ENCODE measurements at places on chromosomes 2 and 18.

GRCh38 chr2:104852090-104852666 is 1.7 kb upstream of the POU3F3 start:
- DNase-seq, result peak; percentile 86

- peak; percentile 37 for DNase-seq
These were observed 200.7 kb upstream of the TNP1 start for GRCh38 chr2:217060516-217060915.

DNA sequence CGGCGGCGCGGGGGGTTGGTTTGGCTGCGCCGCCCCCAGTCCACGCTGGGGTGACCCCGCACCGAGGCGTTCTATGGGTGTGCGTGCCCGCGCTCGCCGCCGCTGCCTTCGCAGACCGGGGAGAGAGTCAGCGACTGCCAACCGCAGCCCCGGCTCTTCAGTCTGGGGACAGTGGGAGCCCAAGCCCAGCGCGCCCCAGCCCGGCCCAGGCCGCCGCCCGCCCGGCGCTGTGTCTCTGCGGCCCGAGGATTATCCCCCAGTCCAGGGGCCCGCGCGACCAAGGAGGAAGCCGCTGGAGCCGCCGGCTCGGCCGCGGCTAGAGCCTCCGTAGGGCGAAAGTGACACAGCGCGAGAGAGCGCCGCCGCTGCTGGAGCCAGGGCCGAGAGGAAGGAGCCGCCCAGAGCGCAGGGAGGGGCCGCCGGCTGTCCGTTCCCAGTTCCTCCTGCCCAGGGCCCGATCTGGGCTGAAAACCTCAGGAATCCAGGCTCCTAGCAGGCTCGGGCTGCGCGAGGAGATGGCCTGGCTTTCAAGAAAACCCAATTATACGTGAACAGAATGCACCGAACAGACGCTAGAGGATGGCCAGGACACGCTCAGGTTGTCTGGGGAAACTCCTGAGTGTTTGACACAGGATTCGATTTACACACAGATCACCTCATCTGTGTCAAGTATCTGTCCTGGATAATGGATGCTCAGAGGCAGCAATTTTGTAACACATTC is 2.4 kb downstream of the CTIF start:
- peak; percentile 95 for DNase-seq

- DNase-seq, result no peak
These were observed 138.3 kb upstream of the STON1 start for GRCh38 chr2:48391616-48392015.
